ENCODE measurements at places on chromosomes 4 and X.

- no peak for DNase-seq
Measured at GRCh38 chr4:141926406-141926805, 290.0 kb downstream of the IL15 start.

- peak; percentile 5 for DNase-seq
Measured at GRCh38 chrX:8405631-8406030, 59.0 kb upstream of the VCX3B start.

DNA sequence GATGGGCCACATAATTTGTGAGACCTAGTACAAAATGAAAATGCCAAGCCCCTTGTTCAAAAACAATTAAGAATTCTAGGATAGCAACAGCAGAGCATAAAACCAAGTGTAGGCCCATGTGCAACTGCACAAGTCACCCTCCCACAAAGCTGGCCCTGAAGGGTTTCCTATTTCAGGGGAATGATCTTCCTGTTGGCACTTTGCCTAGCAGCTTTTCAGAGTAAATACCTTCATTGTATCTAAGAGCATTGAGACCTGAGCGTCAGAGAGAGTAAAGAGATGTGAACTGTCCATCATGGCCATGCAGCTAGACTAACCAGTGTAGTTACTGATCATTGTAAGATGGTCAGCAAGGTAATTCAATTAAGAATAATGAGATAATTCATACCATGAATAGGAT, 113.6 kb downstream of the CNKSR2 start:
- DNase-seq, result peak; percentile 84

DNA sequence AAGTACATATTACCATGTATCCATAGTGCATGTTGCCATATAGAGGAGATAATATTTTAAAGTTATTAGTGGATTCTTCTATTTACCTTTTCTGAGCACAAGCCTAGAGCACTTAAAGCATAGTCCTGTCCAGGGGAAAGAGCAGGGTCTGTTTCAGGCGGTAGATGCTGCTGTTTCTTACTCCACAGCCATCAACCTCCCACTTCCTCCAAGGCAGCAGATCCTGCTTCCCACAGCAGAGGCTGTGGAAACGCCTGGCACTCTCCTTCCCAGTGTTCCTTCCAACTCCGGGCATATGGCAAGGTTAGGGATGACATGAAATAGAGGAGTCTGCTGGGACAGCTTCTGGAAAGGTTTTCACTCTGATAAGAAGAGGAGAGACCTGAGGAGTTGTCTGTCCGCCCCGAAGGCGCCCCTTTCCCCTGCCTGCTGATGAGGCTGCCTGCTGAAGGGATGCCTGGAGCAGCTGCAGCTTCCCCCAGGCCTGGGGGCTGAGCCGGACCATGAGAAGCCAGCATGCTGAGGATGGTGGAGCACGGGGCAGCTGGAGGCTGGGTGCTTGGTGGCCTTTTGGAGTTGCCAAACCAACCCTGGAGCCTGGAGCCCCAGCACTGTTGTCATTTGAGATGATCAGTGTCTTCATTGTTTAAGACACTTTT, 43.9 kb upstream of the SLC25A4 start:
- no peak for DNase-seq

GRCh38 chr4:107863850-107864371, 39.2 kb downstream of the SGMS2 start:
- DNase-seq, result no peak

DNA sequence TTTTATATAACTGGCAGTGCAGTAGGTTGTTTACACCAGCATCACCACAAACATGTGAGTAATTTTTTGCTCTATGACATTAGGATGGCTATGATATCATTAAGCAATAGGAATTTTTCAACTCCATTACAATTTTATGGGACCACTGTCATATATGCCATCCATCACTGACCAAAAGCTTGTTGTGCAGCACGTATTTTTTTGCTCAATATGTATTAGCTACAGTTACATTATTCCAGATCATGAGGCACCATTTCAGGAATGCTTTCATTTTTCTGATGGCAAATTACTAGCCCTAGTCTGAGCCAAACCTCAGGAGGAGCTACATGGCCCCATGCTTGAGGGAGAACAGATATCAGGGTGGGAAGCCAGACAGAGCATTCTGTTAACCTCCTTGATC, 56.8 kb upstream of the DCLK2 start:
- no peak for DNase-seq

DNA sequence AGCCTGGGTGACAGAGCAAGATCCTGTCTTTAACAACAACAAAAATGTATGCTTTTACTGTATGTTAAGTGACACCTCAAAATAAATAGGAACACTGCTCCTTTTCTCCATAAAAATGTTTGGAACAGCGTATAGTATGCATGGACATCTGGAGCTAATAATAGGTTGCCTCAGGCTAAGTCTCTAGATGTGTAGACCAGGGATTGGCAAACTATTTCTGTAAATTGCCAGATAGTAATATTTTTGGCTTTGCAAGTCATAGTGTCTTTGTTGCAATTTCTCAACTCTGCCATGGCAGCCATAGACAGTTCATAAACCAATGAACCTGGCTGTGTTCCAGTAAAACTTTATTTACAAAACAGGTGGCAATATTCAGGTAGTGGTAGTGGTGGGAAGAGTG, 76.6 kb upstream of the CBLL2 start:
- no peak for DNase-seq

DNA sequence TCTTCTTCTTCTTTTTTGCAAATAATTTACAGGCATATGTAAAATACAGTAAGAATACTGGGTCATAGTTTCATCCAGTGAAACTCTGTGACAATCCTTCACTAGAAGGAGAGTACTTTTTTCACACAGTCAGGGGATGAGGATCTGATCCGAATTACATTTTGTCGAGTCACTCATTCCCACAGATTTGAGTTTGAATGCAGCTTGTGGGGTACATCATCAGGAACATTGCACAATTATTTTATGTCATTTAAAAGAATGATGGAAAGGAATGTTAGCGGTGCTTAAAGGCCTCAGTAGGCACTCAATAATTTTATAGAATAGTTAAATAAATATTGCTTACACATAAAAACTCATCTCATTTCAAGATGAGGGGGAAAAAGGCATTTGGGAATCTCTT, 88.6 kb downstream of the CHRNA9 start:
- DNase-seq, result no peak

DNA sequence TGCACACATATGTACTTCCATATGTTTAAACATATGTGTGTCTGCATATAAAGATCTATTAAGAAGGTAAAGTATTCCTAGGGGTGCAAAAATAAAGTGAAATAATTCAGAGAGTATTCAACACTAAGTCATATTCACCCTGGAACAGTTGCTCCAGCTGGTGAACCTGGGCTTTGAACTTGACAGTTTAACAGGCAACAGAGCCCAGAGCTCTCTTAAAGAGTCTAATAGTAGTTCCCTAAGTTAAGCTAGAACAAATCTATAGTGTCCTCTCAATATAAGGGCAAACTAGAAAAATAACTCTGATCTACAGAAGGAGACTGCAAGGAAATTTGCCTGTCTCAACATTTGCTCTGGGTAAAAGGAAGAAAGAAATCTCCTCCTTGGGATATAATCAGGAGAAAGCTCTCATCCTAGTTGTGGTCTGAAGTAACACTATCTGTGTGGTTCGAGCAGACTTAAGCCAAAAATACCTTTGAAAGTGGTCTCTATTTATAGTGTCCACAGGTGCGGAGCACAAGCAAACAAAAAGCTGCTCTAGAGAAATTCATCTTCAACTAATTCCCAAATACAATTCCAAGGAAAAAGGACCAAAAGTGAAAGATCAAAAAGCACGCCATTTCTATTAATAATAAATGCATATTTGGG, 29.9 kb downstream of the VEGFC start:
- no peak for DNase-seq

GRCh38 chr4:107261241-107261874, 225.2 kb upstream of the DKK2 start:
- DNase-seq, result no peak

- no peak for DNase-seq
Measured at GRCh38 chr4:143354990-143355389, 18.3 kb downstream of the GAB1 start.

- DNase-seq, result no peak
Measured at GRCh38 chr4:1903035-1903434, 31.8 kb downstream of the NSD2 start.

DNA sequence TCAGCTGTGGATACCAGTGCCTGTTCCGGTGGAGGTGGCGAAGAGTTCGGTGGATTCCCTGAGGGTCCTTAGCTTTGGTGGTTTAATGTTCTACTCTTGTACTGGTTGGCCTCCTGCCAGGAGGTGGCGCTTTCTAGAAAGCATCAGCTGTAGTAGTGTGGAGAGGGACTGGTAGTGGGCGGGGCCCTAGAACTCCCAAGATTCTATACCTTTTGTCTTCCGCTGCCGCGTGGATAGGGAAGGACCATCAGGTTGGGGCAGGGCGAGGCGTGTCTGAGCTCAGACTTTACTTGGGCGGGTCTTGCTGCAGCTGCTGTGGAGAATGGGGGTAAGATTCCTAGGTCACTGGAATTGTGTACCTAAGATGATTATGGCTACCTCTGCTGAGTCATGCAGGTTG, 390.3 kb downstream of the FAM47A start:
- no peak for DNase-seq

- no peak for DNase-seq
Measured at GRCh38 chr4:29549342-29549741, 1170.8 kb upstream of the PCDH7 start.

- DNase-seq, result no peak
Measured at GRCh38 chr4:35695421-35695820, 548.9 kb downstream of the ARAP2 start.

GRCh38 chrX:27307546-27307945, 155.6 kb downstream of the PPP4R3C start:
- peak; percentile 15 for DNase-seq

DNA sequence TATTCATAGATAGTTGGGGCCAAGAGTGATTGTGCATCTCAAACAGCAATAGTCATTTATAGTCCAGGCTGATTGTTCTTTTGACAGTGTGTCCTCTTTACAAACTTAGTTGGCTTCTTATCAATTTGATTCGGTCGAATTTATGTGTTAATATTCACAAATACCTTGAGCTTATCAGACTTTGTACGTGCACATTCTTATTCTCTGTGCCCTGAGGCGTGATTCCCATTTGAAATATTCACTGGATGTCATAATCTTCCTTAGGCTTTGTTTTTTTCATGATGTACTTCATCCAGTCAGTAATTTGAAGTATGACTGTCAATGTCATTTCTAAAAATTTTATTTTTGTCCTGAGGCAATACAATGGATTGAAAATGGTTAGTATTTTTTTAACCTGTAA, 263.5 kb upstream of the PCDH7 start:
- no peak for DNase-seq

GRCh38 chrX:120365968-120366367, 4.1 kb downstream of the ATP1B4 start:
- no peak for DNase-seq

DNA sequence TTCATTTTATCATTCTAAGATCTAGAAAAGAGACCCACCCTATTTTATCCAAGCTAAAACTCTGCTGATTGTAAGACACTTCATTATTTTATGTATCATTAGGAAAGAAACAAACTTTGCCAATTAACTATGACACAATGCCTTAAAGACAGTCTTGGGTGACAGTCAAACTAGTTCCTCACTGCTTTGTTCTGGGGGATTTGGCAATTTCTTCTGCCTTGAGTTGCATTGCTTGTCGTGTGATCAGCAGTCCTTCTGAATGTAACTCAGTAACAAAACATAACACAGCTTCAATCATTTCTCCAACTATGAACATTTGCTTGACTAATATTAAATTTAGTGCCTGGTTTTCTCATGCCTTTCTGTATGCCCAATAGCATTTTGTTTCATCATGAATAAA, 577.9 kb upstream of the DIPK2B start:
- DNase-seq, result no peak

GRCh38 chr4:80138551-80139538, 58.5 kb upstream of the PRDM8 start:
- no peak for DNase-seq

DNA sequence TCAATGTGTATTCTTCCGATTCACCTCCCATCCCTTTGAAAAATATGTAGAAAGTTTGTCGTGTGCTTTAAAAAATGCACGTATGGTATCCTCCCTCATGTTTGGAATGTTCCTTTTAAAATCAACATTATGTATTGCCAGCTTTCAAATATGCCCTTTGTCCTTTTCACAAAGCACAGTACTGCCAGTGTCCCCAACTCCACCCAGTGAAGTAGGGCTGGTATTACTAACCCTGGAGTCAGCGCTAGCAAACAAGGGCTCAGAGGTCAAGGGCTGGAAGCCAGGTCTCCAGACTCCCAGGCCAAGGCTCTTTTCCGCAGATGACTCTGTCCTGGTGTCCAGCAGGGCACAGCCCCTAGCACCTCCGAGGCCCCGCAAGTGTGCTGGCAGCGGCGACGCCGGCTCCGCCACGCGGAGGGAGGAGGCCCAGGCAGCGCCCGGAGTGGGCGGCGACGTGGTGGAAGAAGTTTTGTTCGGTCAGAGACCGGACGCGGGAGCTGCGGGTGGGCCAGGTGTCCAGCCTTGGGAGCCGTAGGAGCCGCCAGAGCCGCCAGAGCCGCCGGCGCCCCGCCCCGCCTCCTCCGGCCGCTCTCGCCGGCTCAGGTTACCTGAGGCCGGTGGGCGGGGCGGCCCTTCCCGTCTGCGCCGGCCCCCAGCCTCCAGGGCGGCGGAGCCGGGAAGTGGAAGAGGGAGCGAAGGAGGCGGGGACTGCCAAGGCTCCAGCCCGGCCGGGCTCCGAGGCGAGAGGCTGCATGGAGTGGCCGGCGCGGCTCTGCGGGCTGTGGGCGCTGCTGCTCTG, at the start of gene IL13RA1:
IL13RA1 (plus strand) TSS at position 720 of the 799 bp plus-strand sequence; CDS start at position 753, 33 bp downstream.
- DNase-seq, result peak; percentile 92

GRCh38 chr4:169246279-169246678, 24.5 kb downstream of the SH3RF1 start:
- DNase-seq, result no peak

DNA sequence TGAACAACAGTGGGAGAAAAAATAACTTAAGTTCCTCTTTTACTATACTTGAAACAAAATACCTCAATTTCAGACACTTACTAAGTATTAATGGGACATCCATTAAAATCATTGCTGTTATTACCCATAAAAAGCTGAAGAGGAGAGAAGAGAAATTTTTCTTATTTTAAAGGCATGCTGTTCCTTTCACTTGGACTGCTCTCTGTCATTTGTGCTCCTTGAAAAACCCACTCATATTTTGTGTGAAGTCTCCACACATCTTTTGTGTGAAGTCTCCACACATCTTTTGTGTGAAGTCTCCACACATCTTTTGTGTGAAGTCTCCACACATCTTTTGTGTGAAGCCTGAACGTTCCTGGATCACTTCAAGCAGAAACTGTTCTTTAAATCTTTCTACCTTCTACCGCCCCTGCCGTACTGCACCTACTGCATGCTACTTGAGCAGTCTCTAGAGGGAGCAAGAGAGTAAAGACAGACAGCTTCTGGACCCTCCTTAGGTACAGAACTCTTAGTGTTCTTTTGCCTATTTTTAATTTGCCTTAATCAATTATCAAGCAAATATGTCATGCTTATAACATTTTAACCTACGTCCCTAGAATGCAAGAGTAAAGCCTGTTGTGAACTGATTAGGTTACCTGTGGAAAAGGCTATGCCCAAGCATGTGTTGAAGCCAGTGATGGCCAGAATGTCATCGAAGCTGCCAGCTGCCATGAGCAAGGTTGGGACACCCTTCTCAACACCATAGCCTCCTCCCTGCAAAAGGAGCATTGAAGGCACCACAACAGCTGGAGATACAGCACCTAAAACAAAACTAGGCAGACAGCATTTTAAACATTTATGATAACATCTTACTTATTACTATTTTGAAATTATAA, 27.1 kb upstream of the SLC9B1 start:
- DNase-seq, result no peak
